Brain microvascular endothelial cell (primary cell): ENCODE measurements at places on chromosomes 2 and 18.

- peak; percentile 89 for DNase-seq
Observed at GRCh38 chr2:58923869-58924268, 682.7 kb upstream of the FANCL start.

GRCh38 chr2:21155365-21156136 is 31.8 kb downstream of the TDRD15 start:
- no peak for DNase-seq

DNA sequence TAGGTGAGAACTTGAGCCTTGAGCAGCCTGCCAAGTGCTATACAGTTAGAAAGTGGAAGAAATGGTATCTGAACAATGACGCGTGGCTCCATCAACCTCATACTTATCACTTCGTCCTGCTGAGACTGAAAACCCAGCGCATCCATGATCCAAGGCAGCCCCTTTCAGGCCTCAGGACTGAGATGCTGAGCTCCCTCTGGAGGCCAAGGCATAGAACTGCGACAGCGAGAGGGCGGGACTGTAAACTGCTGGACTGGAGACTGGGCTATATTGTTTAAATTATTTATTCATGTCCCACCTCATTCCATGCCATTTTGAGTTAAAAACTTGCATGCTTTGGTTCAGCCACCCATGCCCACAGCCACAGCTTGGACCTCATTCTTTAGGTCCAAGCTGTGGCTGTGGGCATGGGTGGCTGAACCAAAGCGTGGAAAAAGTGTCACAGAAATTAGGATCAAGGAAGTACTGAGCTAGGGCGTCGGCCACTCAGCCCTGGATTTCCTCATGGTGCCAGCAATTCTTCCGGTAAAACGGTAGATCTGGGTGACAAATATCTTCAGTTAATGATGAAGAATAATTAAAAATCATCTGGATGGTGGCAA is 195.5 kb downstream of the L3MBTL4 start:
- DNase-seq, result peak; percentile 49

GRCh38 chr2:207901829-207902228 is 123.5 kb downstream of the PLEKHM3 start:
- no peak for DNase-seq

- no peak for DNase-seq
Observed at GRCh38 chr18:55248495-55248894, 289.2 kb upstream of the CCDC68 start.

GRCh38 chr2:155157065-155157464 is 458.6 kb downstream of the KCNJ3 start:
- DNase-seq, result no peak
